MCF 10A (cell line): ENCODE measurements at places on chromosomes 5 and 9.

- DNase-seq = no peak
Measured at GRCh38 chr5:165622864-165623536, 2117.6 kb downstream of the MAT2B start.

DNA sequence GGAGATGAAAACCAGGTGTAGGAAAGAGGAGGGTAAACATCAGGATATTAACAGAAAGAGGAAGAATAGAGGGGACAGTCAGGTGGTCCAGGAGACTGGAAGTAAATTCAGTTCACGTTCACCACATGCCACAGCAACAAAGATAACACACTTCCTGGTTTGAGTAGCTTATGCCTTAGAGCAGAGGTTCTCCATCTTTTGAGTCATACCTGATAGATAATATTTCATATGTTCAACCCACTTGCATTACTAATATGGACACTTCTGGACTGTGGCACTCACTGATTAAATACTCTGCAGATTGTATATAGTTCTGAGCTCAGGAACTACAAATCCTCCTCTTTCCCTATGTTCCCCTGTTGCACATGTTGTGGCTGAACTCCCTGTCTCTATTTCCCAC lies 179.9 kb upstream of the NR3C1 start:
- DNase-seq = no peak

DNA sequence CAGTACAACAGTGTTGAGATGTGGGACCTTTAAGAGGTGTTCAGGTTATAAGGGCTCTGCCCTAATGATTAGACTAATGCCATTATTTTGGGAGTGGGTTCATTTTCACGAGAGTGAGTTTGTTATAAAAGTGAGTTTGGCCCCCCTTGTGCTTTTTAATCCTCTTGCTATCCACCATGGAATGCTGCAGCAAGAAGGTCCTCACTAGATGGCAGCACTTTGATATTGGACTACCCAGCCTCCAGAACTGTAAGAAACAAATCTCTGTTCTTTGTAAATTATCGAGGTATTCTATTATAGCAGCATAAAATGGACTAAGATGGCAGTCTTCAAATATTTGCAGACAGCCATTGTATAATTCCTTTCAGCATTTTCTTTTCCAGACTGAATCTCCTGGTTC lies 212.4 kb downstream of the LRRC70 start:
- DNase-seq = peak; percentile 28

DNA sequence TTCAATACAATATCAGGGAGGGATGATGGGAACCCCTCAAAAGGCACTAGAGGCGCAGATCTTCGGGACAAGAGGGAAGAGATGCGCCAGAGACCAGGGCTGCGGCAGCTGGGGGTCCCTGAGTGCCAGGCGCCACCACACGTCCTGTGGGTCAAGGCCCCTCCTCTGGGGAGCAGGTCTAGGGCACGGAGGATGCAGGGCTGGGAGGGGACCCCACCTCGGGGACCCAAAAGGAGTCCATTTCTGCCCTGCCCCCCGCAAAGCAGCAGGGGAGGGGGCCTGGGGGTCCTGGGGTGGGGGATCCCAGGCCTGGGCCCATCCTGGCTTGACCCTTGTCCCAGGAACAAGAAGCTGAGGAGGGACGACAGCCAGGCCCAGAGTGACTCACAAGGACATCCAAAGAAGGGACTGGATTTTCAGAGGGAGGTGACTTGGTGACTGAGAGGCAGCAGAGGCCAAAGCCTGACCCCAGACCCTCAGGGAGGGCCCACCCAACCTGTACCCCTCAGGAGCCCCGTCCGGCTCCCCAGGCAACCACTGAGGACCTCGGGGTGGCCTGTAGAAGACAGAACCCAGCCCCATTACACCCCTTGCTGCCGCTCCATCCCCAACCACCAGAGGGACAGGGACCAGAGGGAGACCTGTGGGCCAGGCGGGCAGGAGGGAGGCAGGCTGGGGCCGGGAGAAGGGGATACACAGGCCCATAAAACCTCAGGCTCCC lies 54.2 kb downstream of the LRSAM1 start:
- peak; percentile 47 for DNase-seq

DNA sequence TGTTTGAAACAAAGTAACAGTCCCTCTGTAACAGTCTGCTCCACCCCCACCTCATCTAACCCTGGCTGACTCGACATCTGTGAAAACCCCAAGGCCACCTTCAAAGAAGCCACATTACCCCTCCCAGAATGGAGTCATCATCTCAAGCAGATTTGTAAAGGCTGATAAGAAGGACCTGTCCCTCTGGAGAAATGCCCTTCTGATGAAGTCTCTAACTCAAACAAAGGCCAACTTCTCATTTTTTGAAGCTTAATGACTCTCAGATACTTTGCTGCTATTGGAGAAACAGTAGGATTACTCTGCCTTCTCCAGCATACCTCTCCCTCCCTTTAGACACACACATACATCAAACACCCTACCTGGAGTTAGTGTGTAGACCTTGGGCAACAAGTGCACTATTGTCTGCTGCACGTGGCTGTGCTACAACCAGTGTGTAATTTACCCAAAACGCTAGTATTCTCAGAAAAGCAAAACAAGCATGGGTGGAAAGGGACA lies 5.3 kb upstream of the SUSD1 start:
- DNase-seq = no peak

- DNase-seq = no peak
Measured at GRCh38 chr5:116478491-116478890, 96.1 kb downstream of the SEMA6A start.

DNA sequence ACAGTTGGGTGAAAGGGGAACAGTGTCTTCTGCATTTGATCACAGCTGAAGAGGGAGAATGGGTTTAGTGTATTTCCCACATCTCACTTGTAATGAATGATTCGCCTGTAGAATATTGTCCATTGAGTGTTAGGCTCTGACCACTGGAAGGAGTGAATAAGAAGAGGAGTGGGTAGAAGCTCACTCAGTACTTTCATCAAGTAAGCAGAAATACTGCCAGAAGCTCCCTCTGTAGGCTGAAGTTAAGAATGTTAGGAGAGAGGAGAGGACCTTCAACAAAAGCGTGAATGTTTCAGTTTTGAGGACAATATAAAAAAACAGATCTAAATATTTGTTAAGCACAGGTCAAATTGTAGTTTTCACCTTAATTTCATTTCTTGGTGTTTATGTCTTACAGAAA lies 27.5 kb downstream of the FSD1L start:
- DNase-seq = peak; percentile 29

GRCh38 chr9:74920944-74921626 lies 31.6 kb downstream of the C9orf40 start:
- peak; percentile 10 for DNase-seq

DNA sequence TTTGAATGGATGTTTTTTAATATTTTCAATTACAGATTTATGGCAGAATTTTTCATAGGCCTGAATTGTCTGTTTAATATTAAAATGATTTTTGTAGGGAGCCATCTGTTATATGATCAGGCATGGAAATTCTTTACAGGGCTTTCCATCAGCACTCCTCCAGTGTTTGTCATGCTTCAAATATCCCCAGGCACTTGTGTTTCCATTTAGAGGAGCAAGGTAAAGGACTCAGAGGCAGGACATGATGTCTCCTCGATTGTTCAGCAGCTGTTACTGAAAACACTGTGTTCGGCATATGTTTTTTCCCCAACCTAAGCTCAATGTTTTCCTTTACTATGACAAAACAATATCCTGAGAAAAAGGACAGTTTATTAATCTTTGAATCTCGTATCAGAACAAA lies 172.3 kb upstream of the RFX3 start:
- DNase-seq = no peak

DNA sequence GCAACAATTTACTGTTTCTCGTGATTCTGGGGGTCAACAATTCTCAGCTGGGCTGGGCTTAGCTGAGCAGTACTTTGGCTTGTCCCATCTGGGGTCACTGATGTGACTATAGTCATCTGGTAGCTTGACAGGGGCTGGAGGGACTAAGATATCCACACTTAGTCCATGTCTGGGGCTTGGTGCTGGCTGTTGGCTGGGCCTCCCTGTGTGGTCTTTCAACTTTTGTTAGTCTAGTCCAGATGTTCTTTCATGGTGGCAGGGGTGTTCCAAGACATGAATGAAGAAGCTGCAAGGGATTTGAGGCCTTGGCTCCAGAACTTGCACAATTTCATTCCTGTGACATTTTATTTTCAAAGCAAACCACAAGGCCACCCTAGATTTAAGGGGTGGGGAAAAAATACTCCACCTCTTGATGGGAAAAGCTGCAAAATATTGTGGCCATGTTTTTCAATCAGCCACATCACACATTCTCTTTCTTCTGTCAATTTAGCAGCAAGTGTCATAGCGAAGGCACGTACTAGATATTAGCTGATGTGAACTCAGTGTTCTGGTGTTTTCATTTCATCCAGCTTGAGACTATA lies 59.2 kb downstream of the TSSK1B start:
- no peak for DNase-seq

- DNase-seq = no peak
Measured at GRCh38 chr5:96322217-96322616, 110.8 kb downstream of the PCSK1 start.

- no peak for DNase-seq
Measured at GRCh38 chr5:95821110-95822021, 1.2 kb downstream of the GLRX start.

- peak; percentile 88 for DNase-seq
Measured at GRCh38 chr5:38780945-38781344, 64.9 kb upstream of the OSMR start.

DNA sequence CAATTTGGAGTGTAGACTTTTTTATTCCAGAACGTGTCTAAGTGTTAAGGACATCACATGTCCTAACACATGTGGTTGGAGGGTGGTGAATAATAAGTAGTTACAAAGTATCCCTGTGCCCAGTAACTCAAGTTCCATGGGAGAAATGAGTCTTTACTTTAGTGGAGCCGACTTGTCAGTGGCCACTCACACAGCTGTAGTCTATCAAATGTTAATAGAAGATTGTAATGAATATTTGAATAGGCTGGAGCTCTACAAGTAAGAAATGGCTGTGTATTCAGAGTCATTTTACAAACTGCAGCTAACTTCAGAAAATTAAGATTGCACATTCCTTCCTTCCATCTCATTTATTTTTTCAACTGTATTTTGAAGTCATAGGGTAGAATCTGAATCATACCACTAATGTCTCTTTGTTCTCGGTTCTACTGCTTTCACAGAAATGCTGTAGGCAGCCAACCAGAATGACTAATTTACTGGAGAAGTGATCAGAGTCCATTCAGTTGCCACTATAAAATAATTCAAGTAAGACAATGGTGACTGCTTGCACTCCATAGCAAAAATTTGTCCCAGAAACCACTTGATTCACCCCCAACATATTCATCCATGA lies 394.8 kb downstream of the NR2F1-AS1 start:
- peak; percentile 40 for DNase-seq

DNA sequence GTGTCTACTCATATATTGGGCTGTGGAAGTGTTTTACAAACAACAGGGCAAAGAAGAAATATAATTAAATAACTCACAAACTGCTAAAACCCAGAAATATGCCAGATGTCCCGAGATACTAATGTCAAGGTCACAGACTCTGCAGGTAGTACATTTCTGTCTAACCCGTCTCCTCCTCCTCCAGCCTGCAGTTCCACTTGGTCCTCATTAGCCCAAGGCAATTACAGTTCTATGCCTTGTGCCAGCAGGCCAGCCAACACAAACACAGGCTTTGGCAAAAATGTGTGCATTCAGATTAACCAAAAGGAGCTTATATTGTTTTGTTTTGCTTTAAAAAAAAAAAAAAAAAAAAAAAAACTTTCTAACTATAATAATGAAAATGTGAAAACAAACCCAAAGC lies 148.8 kb downstream of the MYO10 start:
- DNase-seq = peak; percentile 66

- DNase-seq = peak; percentile 17
Measured at GRCh38 chr5:34684281-34684979, 28.3 kb downstream of the RAI14 start.

GRCh38 chr5:139025651-139026050 lies 150.5 kb upstream of the LRRTM2 start:
- no peak for DNase-seq

DNA sequence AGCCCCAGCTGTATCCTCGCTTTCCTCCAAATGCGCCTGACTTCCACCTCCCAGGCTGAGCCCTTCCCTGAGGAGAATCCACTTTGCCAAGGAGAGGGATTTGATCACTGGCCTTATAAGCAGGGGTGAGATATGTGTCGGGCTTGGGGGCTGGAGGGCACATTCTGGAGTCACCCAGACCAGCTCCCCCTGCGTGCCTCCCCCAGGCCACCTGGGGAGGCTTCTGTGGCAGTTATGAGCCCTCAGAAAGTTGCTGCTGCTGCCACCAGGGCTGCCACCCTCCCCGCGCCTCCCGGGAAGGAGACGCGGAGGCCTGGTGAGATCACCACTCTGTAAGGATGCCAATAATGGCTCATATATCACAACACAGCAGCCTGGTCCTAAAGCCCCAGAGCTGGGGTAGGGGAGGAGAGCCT lies 211.5 kb downstream of the PAPPA start:
- DNase-seq = peak; percentile 39

- DNase-seq = no peak
Measured at GRCh38 chr9:37381094-37381741, 41.3 kb upstream of the GRHPR start.

- no peak for DNase-seq
Measured at GRCh38 chr5:109312695-109313094, 97.1 kb downstream of the PJA2 start.

DNA sequence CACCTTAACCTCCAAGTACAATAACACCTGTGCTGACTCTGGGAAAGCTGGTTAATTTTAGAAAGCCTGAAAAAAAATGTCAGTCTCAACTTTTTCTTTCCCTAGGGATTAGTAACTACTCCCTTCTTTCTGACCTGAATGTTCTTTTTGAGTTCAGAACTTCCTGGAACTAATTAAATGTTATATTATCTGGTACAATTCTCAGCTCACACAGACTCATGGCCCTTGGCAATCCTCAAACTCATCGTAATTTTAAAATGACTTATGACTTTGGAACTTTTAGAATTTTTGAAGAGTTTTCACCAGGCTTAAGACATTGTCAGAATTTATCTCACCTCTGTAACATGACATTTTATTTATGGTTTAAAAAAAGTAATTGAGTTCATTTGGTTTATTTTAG lies 315.0 kb downstream of the FER start:
- no peak for DNase-seq

DNA sequence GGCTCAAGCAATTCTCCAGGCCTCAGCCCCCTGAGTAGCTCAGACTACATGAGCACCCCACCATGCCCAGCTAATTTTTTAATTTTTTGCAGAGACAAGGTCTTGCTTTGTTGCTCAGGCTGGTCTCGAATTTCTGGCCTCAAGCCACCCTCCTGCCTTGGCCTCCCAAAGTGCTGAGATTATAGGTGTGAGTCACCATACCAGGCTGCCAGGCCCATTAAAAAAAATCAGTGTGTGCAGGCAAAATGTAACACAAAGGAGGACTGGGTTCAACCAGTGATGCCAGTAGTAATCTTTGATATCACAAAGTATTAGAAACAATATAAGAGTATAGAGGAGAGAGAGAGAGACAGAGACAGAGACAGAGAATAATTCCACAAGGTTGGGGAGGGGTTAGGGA lies 322.7 kb downstream of the MSX2 start:
- DNase-seq = peak; percentile 9

GRCh38 chr5:139747583-139748504 lies 47.8 kb upstream of the PSD2 start:
- no peak for DNase-seq
